Mucosa of descending colon (tissue), 3 donors: ENCODE measurements at places on chromosomes 16 and 17.

DNA sequence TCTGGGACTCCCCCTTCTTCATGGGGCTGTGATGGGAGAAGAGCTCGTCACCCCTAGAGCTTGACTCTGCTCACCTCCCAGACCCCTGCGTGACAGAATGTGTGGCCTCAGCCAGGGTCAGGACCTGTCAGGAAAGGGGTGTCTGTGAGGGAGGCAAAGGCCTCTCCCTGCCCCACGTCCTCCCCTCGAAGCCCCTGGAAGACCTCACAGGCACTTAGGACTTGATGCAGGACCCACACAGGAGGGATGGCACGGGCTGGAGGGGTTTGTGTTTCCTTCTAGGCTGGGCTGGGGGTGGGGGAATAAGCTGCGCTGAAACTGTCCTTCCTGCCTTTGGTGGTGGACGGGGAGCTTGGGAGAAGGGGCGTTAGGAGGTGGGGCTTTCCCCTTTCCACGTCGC is 11.0 kb upstream of the CLUH start:
- DNase-seq, result no peak

DNA sequence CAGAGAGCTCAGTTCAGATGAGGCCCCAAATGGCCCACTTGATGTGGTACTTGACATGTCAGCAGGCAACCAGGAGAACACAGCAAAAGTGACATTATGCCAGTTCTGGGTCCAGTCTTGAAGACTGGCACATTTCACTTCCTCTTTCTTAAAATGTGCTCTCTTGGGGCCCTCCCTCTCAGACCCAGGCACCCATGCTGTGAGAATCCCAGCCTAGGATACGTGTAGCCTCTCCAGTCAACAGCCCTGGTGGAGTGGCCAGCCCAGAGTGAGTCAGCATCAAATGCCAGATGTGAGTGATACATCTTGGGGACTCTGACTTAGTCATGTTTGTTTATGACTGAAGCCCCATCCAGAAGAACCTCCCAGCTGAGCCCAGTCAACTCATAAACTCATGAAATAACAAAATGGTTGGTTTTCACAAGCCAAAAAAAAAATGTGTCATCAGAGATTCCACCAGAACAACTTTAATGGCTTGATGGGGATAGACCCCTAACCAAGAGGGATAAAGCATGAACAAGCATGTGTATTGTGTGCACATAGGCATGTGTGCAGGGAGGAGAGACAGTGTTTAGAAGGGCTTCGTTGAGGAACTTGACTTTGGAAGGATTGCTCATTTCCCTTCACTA is 82.5 kb upstream of the TNRC6C start:
- no peak for DNase-seq

- DNase-seq, result no peak
Measured at GRCh38 chr17:17941015-17941414, 31.2 kb downstream of the TOM1L2 start.

DNA sequence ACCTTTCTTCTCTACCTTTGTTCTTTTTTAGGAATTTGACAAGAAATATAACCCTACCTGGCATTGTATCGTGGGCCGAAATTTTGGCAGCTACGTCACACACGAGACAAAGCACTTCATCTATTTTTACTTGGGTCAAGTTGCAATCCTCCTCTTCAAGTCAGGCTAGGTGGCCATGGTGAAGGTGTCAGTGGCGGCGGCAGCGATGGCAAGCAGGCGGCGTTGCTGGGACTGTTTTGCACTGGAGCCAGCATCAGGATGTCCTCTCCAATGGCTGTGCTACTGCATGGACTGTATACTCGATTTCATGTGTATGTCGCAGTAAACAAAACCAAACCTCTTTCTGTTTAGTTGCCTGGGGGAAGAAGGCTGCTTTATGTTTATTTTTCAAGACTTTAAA is 5.9 kb downstream of the DYNLL2 start:
- no peak for DNase-seq

- DNase-seq, result no peak
Measured at GRCh38 chr17:59466946-59467801, 98.2 kb upstream of the DHX40 start.

- DNase-seq, result no peak
Measured at GRCh38 chr17:7789131-7789530, 44.9 kb upstream of the KDM6B start.

DNA sequence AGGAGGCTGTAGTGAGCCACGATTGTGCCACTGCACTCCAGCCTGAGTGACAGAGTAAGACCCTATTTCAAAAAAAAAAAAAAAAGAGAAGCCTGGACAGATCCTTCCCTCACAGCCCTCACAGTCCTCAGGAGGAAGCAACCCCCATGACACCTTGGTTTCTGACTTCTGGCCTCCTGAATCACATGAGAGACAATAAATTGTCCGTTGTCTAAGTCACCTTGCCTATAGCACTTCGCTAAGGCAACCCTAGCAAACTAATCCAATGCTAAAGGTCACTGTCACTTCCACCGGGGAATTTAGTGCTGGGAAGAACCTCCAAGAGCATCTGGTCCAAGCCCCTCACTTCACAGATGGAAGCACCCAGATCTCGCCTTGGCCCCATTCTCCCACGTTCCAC is 18.9 kb upstream of the SLC39A11 start:
- DNase-seq, result no peak

- DNase-seq, result peak; percentile 40
Measured at GRCh38 chr17:50631195-50631907, 3.3 kb upstream of the ABCC3 start.

GRCh38 chr17:2378905-2379304 is 22.0 kb downstream of the MNT start:
- no peak for DNase-seq

DNA sequence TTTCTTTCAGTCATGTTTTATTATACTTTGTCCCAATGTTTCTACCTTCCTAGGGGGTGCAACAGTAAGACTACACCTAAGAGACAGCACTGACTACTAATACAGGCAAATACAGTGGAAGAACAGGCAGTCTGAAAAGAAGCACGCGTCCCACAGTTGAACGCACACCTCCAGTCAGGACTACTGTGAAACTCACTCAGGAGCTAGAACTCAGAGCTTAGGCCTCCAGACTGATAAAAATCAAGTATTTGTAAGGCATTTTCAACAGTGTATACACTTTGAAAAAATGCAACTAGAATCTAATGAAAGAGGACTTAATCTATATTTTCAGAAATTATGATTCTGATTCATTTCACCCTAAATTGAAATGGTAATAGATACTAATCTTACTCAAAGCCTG is 14.4 kb downstream of the ITFG1 start:
- no peak for DNase-seq

- no peak for DNase-seq
Measured at GRCh38 chr16:912322-912683, 58.5 kb downstream of the LMF1 start.

DNA sequence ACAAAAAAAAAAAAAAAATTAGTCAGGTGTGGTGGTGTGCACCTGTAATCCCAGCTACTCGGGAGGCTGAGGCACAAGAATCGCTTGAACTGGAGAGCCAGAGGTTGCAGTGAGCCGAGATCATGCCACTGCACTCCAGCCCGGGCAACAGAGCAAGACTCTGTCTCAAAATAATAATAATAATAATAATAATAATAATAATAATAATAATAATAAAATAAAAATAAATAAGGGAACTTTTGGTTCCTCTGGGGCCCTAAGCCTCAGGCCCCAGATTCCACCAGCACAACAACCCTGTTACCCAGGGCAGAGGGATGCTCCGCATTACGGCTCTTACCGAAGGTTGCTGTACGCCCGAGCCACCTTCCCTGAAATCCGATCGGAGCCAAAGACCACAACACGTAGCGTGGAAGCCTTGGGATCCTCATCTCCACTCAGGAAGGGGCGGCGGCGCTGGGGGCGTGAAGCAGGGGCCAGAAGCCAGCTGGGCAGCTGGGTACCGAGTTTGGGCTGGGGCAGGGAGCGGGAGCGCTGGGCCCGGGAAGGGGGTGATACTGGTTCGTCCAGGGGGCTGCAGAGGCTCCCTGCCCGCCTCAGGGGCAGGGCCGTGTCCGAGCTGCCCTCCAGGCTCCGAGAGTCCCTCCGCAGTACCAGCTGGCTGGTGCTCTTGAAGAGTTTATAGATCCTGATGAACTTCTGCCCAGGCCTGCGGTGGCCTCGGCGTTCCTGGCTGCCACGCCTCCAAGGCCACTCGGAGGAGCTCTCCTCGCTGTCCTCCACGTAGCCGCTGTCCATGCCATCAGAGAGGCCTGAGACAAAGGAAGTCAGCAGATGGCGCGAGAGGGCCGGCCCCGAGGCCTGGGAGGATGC is 20.6 kb upstream of the PIK3R6 start:
- DNase-seq, result no peak

- DNase-seq, result no peak
Measured at GRCh38 chr16:68509381-68509780, 29.7 kb upstream of the ZFP90 start.

DNA sequence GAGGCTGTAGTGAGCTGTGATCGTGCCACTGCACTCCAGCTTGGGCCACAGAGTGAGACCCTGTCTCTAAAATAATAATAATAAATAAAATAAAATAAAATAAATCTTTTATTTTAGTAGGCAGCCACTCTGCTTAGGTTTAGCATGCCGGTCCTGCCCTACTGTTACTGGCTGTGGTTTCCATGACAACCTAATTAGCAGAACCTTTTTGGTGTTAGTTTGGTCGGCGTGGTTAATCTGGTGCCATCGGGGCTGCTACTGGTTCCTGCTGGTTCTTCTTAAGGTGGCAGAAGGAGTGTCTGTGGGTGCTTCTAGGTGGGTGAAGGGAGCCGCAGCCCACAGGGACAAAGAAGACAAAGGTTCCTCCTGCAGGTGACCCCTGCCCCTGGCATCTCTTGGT is 37.8 kb upstream of the CBX4 start:
- DNase-seq, result no peak

GRCh38 chr16:55285586-55285985 is 38.4 kb upstream of the IRX6 start:
- no peak for DNase-seq

DNA sequence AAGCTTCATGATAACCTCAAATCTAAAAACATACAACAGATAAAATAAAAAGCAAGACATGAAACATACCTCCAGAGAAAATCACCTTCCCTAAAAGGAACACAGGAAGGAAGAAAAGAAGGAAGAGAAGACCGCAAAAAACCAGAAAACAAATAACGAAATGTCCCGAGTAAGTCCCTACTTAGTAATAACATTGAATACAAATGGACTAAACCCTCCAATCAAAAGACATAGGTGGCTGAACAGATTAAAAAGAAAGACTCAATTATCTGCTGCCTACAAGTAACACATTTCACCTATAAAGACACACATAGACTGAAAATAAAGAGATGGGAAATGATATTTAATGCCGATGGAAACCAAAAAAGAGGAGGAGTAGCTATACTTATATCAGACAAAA is 6.2 kb downstream of the FBXO39 start:
- DNase-seq, result no peak

DNA sequence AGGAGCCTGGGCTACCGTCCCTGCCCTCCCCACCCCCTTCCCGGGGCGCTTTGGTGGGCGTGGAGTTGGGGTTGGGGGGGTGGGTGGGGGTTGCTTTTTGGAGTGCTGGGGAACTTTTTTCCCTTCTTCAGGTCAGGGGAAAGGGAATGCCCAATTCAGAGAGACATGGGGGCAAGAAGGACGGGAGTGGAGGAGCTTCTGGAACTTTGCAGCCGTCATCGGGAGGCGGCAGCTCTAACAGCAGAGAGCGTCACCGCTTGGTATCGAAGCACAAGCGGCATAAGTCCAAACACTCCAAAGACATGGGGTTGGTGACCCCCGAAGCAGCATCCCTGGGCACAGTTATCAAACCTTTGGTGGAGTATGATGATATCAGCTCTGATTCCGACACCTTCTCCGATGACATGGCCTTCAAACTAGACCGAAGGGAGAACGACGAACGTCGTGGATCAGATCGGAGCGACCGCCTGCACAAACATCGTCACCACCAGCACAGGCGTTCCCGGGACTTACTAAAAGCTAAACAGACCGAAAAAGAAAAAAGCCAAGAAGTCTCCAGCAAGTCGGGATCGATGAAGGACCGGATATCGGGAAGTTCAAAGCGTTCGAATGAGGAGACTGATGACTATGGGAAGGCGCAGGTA is 762 bp downstream of the CDK12 start:
- DNase-seq, result no peak

DNA sequence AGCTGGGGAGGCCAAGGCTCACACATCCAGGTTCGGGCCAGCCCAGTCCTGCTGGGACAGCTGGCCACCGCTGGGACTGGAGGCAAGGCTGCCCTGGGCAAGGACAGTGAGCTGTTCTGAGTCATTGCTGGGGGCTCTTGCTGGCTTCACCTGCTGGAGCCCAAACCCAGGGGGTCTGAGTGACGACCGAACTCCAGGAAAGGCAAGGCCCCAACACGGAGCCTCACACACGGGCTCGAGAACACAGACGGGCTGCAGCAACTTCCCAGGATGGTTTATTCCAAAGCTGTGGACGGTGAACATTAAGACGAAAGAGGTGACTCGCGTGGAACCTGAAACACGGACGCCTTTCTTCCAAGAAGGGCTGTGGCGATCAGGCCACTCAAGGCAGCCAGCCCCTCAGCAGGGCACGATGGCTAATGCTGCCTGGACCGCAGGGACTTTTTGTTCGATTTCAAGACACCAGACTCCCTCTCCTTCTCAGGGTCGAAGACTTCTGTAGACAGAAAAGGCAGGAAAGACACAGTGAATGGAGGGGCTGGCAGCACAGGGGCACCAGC is 21.5 kb downstream of the KDM8 start:
- DNase-seq, result peak; percentile 27

GRCh38 chr16:24544640-24545039 is 5.3 kb downstream of the RBBP6 start:
- DNase-seq, result no peak

DNA sequence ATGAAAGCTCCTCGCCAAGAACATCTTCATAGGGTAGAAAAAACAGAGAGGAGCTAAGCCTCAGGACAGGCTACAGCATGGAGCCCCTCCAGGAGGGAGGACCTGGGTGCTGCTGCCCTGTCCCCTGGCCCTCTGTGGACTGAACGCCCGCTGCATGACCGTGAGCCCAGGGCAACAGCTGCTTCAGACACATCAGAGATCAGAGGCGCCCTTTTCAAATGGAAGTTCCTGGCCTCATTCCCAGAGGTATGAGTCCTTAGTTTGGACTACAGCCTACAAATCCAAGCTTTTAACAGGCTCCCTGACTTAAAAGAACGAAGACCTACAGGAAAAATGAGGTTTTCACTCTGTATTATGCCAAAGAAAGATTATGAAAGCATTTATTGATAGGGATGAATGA is 48.5 kb downstream of the ZNF18 start:
- no peak for DNase-seq

DNA sequence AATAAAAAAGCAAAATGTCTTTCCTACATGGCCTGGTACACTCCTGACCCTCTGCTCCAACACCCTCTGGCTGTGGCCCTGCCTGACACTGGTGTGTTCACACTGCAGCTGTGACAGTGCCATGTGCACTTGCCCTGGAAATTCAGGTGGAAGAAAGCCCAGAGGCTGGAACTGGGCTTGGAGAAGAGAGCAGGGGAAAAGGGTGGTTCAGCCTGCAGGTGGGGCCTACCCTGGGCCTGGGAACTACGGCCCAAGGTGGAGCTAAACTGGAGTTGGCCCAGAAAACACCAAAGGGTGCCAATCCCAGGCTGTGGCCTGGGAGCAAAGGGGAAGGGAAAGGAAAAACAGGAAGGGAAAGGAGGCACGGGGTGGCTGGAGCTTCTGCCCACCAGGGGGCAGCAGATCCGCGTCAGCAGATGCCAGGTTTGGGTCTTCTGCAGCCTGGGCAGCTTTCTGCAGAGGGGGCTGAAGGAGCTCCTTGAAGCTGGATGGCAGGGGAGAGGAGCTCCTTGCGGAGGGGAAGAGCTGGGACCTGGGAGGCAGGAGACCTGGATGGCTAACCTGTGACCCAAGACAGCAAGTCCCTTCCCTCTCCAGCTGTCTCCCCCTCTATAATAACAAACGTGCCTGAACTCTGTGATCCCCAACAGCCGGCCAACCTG is 15.4 kb upstream of the CTCF start:
- DNase-seq, result peak; percentile 85

GRCh38 chr16:23428351-23428750 is 24.6 kb downstream of the COG7 start:
- DNase-seq, result no peak
